ENCODE measurements at places on chromosomes 11 and 22.
A peak's percentile ranks its signal among the peaks of the same experiment; 100 is the strongest.

- peak; percentile 100 for DNase-seq
Observed at GRCh38 chr11:64269540-64270220, 14.8 kb downstream of the BAD start.

DNA sequence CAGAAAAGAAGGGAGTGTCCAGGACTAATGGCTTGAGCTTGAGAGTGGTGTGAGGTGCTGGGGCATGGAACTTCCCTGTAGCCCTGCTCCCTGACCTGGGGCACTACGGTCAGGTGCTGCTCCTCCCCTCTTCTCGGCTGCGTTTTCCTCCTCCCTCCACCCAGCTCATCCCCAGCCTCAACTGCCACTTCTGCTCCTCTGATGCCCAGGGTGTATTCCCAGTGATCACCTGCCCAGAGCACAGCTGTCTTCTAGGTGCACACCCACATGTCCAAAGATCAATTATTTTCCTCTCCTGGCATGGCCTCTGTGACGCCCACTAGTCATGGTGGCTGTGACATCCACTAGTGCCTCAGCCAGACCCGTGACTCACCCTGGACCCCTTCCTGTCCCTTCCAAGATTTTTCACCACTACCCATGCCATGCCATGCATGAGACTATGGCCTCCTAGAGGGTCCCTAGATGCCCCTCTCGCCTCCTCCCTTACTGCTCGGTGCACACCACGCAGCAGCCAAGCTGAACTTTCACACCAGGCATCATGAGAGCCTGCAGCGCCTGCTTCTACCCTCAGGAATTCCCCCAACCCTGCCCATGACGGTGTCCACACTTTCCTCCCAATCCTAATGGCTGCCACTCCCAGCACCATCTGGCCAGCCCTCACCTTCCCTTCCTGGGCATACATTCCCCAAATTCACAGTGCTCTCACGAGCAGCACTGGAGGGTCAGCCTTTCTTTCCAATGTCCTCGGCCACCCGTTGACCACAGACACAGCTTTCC, 1.9 kb downstream of the P2RX6 start:
- no peak for DNase-seq

DNA sequence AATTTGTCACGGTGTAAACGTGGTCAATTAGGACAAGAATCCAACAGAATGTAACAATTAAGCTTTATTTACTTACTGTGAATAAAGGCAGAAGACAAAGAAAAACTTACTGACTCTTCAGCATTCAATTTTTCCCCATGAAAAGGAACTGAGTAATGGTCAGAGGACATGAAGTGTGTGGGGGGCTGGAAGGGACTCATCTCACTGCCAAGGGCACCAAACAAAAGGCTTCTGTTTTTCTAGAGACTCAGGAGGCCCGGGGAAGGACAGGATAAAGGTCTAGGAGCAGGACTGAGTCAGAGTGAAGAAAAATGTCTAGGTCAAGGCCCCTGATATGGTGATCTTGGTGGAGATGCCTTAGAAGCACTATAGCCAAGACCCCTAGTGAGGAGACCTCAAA, 564.2 kb upstream of the ANO5 start:
- no peak for DNase-seq

- DNase-seq, result no peak
Observed at GRCh38 chr11:69870766-69871165, 51.5 kb upstream of the FGF3 start.

DNA sequence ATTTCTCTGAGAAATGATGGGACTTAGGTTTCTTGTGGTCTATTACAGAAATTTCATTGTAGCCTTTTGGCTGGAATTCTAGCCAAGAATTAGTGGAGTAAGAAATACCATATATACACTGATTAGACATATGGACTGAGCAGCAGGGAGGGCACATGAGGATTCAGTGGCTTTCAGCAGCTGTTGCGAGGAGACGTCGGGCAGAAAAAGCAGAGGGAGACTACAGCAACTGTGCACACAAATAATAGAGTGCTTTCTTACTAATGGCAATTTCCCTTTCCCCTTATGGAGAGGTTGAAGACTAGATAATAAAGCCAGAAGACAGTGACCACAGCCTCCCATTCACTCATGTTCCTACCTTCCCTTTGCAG, 35.4 kb upstream of the CCDC34 start:
- DNase-seq, result no peak

DNA sequence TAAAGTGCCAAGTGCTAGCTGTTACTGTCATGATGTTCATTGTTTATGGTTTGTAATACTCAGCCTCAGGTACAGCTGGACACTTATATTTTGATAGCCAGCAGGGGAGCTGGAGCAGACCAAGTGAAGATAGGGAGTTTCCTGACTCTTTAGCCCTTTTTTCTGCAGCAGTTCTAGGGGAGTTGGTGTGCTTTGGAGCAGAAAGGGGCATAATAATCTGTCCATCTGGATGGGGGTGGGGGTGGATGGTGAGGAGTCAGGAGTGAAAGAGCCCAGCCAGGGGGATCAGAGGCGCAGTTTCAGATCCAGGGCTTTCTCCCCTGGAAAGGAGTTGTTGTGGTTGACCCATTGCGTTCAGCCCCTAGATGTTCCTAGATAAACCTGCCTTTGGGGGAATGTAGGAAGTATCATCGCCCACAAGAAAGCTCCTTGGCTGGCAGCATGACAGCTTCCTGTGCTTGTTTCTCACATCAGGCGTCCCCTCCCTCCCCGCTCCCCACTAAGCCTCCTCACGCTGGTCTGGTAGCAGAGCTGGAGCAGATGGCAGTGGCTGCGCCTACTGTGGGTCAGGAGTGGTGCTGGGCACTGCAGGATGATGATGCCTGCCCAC, 41.9 kb downstream of the MED15 start:
- DNase-seq, result no peak

DNA sequence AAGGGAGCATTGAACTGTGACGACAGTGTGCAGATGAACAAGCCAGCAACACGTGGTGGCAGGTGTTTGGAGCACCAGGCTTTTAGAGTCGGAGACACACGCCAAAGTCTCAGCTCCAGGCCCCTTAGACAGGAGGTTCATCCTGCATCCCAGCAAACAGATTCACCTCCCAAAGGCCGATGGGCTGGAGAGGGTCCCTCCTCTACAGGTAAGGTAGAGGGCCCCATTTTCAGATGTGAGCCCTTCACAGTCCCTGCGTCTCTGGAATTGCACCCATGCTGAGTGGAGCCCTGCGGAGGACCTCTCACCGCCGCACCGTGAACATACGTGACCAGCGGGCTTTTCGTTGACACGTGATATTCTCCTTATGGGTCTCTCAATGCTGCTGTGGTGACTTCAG, 109.0 kb upstream of the B3GAT1 start:
- DNase-seq, result no peak

DNA sequence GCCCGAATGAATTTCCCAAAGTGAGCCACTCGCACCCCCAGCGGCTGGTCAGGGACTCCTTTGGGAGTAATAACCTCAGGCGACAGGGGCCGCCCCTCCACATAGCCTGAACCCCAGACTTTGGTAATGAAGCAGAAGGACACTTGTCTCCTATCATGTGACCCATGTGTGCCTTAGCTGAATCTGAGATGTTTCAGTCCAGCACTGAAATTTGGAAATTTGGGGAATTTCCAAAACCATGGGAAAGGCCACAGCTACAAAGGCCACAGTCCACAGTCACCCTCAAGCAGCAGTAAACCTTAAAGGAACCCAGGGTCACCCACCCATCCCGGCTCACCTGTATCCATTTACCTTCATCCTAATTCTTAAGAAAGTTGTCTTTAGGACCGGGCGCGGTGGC, 51.4 kb upstream of the FADD start:
- DNase-seq, result no peak

- DNase-seq, result peak; percentile 94
Observed at GRCh38 chr11:57568330-57568766, 876 bp upstream of the UBE2L6 start.

- no peak for DNase-seq
Observed at GRCh38 chr11:130214861-130215530, 55.4 kb downstream of the ST14 start.

- DNase-seq, result peak; percentile 97
Observed at GRCh38 chr11:65477149-65477965, 21.5 kb upstream of the MALAT1 start.

- no peak for DNase-seq
Observed at GRCh38 chr11:12712132-12712531, 37.9 kb downstream of the TEAD1 start.

GRCh38 chr11:26202754-26203153, 129.2 kb upstream of the ANO3 start:
- DNase-seq, result no peak

DNA sequence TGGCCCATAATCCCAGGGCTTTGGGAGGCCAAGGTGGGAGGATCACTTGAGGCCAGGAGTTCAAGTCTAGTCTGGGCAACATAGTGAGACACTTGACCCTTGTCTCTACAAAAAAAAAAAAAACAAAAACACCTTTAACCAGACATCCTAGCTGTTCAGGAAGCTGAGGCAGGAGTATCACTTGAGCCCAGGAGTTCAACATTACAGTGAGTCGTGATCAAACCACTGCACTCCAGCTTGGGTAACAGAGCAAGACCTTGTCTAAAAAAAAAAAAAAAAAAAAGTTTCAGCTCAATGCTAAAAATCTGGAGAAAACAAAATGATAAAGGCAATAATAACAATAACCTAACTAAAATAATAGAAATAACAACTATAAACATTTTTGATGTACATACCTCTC, 22.6 kb upstream of the APLP2 start:
- DNase-seq, result no peak

- DNase-seq, result no peak
Observed at GRCh38 chr11:129636926-129637325, 178.7 kb upstream of the TMEM45B start.

DNA sequence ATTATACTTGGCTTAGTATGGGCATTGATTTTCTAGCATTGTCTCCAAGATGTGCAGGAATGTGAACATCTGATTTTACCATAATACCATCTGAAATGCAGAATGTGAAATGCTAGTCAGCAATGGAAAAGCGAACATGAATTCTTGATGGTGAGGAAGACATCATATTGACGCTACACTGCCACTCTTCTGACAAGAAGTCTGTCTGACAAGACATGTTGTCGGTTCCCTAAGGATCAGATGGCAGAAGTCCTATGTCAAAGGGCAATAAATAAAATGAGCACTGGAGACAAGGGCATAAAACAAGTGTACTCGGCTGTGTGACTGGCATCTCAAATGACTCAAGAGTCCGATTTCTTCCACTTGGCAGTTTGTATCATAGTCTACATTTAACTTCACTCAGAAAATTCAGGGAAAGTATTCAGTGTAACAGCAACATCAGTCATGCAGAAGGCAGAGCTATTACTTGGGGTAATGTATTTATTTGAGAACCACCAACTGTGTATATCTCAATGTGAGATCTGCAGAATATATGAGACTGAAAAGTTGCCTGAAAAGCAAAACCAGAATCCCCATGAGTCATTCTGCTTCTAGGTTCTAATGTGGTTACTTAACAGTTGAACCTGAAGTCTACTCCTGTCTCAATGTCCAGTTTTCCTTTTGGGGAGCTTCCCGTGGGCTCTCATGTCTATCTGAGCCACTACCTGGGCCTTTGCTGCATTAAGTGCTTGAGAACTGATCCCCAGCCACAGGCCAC, 51.5 kb downstream of the SLC17A6 start:
- no peak for DNase-seq

DNA sequence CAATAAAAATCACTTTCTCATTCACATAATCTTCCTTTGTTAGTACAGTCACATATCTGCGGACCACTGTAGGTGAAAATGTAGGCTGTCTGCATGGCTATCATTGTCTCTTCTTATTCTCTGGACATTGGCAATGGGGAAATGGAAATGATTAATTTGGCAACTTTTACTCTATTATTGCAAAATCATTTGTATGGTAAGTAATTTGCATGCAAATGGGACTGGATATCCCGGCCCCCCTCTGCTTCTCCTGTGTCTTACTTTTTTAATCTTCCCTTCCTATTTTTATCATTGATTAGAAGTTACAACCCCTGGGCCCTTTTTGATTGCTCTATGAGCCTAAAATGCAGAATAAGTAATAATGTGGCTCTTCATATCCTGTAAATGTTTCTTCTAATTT, 6.0 kb downstream of the GRK3 start:
- DNase-seq, result no peak

DNA sequence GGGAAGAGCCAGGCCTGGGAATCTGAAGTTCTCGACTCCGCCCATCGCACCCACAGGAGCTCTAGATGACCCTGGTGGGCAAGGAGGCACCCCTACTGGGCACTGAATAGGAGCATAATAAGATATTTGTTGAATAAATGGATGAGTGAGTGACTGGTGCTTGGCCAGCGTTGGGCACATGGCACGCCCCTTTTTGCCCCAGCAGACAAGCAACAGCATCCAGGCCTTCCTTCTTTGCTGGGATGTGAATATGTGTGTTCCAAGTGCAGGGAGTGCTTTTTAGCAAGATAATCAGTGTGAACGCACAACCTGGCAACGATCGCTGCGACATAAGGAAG, 443 bp upstream of the CELF1 start:
- no peak for DNase-seq

GRCh38 chr11:72836111-72836510, 21.9 kb downstream of the ATG16L2 start:
- no peak for DNase-seq

GRCh38 chr11:31127290-31127689, 242.2 kb downstream of the DCDC1 start:
- no peak for DNase-seq

DNA sequence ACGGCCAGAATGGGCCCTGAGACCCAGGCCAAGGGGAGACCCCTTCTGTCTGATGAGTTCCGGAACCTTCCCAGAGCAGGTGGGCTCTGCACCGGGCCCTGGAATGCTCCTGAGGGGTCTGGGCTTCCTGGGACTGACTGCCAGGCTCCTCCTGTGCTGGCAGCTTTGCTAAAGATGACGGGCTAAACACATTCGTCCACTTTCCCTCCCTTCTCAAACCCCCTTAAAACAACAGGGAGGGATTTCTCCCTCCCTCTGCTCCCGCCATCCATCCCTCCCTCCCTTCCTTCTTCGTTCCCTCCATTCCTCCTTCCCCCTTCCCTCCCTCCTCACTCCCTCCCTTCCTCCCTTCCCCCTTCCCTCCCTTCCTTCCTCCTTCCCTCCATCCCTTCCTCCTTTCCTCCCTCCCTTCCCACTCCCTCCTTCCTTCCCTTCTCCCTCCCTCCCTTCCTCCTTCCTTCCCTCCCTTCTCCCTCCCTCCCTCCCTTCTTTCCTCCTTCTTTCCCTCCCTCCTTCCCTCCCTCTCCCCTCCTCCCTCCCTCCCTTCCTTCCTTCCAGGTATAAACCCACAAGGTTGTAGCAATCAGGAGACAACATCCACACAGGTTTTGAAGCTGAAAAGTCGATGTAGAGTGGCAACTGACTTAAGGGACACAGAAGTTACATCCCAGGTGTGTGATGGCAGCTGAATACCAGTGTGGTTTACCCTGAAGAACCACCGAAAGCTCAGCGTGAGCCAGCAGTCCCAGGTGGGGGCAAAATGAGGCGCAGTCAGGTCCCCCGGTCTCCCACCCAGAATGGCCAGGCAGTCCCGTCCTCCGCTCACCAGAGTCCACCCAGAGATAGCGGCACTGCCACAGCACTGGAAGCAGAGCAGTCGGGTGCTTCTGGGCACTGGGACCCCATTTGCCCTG, 18.8 kb upstream of the MGAT3 start:
- no peak for DNase-seq

GRCh38 chr22:42184852-42185251, 54.2 kb upstream of the CYP2D6 start:
- no peak for DNase-seq

Measured in ELF-1 (cell line).